Activated T-helper 1 cell treated with anti-CD3 and anti-CD28 coated beads, Interleukin-12 subunit alpha, Interleukin-12 subunit beta, Interleukin-2, Interleukin-4 antibody, amounts not matched to agents 30 ng/mL and 10 ng/mL and 1 ng/mL, durations not matched to agents 14 hours and 24 hours and 36 hours (primary cell): ENCODE measurements at places on chromosomes 5 and 9.

DNA sequence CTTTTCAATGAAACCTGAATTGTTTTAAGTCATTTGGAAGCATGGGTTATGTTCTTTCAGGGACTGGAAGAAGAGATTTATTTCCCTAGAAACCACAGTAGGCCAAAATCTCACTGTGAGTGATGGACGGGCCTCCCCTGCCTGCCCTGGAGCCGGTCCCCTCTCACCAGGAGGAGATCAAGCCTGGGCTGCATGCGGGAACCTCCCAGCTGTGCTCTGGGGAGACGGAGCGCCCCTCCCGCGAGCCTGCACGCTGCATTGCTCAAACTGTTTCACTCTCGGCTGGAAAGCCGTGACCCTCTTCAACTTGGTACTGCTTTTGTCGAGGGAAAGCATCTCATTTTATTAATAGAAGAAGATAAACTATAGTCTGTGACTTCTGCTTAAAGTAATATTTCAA, 85.4 kb downstream of the IRX2 start:
- no peak for DNase-seq
- no peaks in the 10 kb centered on the region for H3K36me3 ChIP-seq
- H3K4me1 ChIP-seq: no peaks in the 10 kb centered on the region
- no peak overlapping the region for H3K4me3 ChIP-seq
- no peaks in the 10 kb centered on the region for H3K27me3 ChIP-seq
- no peak overlapping the region for H3K27ac ChIP-seq

DNA sequence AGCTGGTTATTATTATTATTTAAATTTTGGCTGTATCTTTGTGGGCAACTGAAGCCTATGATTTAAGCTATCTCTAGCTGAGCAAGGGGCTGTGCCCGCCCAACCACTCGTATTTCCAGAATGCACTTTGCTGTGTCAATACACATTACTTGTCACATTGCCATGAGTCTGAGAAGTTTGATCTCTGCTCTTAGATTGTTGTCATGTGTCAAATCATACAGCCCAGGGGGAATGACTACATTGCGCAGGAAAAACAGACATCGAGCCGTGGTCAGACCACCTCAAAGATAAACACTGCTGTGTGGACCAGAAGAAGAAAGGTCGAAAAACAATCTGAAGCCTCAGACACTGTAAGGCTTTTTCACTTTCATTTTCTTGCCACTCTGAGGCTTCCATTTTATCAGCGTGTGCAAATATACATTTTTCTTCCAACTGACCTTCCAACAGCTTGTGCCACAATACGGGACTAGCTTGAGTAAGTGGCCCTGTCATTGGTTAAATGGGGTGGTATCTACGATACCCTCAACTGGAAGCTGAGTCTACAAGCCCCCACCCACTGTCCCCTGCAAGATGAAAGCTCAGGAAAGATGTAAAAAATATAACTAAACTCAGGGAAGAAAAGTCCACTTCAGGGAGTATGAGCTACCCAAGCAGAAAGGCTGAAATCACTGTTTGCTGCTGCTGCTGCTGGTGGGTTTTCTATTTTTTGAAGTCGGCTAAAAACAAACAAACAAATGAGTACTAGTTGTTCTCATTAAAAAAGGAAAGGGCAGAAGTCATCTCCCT, 603.0 kb downstream of the BNC2 start:
- no peak overlapping the region for H3K27ac ChIP-seq
- H3K4me3 ChIP-seq: no peak overlapping the region
- H3K4me1 ChIP-seq: no peaks in the 10 kb centered on the region
- H3K27me3 ChIP-seq: peaks cover 4% of the 10 kb centered on the region

DNA sequence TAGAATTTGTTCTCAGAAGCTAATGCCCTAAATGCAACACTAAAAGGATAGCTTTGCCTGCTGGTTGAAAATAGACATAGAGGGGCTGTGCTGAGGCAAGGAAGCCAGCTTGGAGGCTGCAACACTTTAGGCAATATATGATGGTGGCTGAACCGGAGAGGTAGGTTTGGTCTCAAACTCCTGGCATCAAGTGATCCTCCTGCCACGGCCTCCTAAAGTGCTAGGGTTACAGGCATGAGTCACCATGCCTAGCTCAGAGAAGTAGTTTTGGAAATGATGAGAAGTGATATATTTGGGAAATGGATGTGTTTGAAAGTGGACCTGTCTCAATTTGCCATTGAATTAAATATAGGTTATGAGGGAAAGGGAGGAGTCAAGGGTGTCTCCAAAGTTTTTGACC, 10.0 kb downstream of the DUSP1 start:
- no peaks in the 10 kb centered on the region for H3K36me3 ChIP-seq
- H3K4me1 ChIP-seq: peaks cover 13% of the 10 kb centered on the region
- H3K4me3 ChIP-seq: no peak overlapping the region

DNA sequence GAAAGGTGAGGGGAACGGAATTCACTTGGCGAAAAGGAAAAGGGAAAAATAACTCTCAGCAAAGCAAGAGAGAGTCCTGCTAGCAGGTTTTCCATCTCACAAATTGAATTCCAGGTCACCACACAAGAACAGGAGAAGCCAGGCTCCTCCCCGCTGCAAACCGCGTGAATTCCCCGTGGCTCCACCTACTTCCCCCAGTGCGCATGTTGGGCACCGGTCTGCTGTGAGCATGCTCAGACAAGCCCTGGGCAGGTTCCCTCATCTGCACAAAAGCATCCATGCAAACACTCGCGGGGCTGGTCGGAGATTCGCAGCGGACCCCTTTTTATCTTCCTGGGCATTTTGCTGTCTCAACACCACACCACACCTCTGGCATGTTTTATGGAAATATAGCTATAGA, 58.5 kb upstream of the S1PR3 start:
- no peak for DNase-seq
- H3K4me3 ChIP-seq: no peak overlapping the region
- H3K27me3 ChIP-seq: peaks cover 8% of the 10 kb centered on the region
- H3K36me3 ChIP-seq: no peaks in the 10 kb centered on the region

DNA sequence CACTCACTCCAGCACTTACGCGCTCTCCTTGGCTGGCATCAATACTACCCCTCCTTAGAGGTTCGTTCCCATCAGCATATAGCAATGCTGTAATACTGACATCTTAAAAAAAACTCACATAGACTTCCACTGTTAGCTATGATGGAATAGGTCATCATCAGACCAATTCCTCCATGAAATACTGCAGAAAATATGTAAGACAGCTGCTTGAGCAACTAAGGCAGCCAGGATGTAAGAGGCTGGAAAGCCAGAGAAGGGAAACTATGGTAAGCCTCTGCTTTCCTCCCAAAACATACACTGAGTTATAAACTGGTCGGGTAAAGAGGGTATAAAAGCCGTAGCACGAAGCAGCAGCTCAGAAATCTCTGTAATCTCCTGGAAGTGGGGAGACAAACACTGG, 33.5 kb downstream of the AUH start:
- no peak for DNase-seq
- H3K4me1 ChIP-seq: no peaks in the 10 kb centered on the region
- no peak overlapping the region for H3K4me3 ChIP-seq
- peaks cover 47% of the 10 kb centered on the region for H3K36me3 ChIP-seq
